Stimulated activated CD8-positive, alpha-beta memory T cell treated with anti-CD3 and anti-CD28 coated beads, Interleukin-4, amount 100 ng/mL, for 1 hour (primary cell): ENCODE measurements at places on chromosomes 4 and X.

- no peak for DNase-seq
Measured at GRCh38 chr4:54908763-54909162, 216.6 kb downstream of the KDR start.

DNA sequence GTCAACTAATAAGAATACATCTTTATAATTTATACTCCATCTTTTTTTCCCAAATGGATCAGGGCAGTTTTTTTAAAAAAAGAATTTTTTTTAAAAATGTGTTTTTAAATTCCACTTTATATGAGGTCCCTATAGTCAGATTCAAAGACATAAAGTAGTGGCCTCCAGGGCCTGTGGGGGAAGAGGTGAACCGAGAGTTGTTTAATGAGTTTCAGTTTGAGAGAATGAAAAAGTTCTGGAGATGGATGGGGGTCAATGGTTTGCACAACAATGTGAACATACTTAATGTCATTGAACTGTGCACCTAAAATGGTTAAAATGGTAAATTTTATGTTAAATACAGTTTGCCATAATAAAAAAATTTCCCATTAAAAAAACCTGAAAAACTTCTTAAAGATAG lies 53.8 kb downstream of the ZNF827 start:
- no peak for DNase-seq

- no peak for DNase-seq
Measured at GRCh38 chr4:173025131-173025530, 143.5 kb upstream of the GALNT7 start.

DNA sequence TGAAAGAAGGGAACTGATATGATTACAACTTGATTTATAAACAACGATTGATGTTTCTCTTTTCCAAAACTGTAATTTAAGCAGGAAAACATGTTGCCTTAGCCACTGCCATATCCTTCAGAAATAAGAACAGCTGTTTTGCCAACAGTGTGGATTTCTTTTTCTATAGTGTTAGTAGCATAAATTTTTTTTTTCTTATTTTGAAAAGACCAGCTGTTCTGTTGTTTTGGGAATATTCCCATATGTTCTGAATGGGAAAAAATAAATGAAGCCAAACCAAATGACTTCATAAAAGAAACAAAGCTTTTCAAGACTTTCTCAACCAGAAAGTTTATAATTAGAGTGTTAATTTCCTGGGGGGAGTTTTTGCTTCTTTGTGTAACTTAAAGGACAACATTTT lies 83.9 kb upstream of the ARHGAP24 start:
- DNase-seq = no peak

DNA sequence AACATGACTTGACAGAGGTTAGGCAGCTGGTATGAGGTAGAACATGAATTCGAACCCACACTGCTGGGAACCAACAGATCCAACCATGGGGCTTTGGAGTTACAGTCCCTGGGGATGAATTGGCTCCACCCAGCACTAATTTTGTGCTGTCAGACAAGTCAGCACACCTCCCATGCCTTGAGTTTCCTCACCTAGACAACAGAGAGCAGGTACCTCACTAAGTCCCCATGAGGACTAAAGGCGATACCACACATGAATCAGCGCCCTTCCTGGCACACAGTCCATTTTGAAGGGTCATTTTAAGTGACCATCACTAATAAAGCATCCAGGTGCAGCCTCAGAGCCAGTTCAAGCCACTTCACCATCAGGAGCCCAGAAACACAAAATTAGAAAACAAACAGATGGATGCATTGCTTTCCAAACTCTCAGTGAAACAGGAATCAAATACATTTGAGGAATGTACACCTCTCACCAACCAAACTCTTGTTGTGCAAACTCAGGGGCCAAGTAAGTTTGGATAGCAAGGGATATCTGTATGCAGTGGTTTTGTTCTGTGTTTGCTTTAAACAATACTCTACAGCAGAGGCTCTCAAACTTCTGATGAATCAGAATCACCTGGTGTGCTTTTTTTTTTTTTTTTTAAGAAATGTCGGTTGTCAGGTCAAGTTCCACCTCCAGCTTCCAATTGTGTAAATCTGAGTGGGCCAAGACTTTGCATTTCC lies 10.1 kb downstream of the IDS start:
- no peak for DNase-seq

DNA sequence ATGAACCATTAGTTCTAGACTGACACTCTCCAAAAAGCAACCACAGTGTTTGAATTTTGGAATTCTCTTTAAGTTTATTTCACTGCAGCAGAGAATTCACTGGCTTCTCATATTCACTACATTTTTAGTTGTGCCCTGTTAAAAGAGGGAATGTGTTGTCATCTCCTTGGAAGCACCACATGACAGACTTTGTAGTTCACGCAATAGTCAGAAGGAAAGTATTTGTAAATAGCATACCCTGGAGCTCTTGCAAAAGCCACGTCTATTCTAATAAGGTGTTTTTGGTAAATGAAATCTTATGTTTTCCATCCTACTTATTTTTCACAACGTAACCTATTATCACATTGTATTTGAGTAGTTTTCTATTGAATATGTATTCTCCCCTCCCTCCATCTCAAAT lies 25.8 kb downstream of the DOCK11 start:
- no peak for DNase-seq

DNA sequence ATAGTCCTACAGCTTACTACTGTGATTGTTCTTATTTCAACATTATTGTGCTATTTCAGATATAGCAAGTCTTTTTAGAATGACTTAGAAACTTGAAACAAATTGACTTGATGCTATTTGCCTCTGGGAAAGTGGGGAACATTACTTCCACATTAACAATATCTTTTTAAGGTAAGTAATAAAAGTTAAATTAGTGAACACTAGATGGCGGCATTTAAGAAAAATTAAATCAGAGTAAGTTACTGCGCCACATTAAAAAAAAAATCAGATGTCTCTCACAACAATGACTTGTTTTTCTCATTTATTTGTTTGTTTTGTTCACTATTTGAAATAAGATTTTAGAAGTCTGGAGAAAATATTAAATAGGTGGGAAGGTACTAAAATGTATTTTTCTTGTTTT lies 1026.9 kb upstream of the SLIT2 start:
- no peak for DNase-seq
